Pancreas (tissue), 10 donors: ENCODE measurements at places on chromosomes 1 and 21. TPM values are rescaled to one million over a fixed set of nuclear protein-coding genes. Genes with fewer than 3 reads are reported as not detected.

Gene CAMK1G
- total RNA-seq, result 0.12 TPM

- no peak for DNase-seq
Measured at GRCh38 chr1:222622765-222623164, 4.9 kb downstream of the MIA3 start.

GRCh38 chr1:52976183-52977035 is 49.3 kb downstream of the SCP2 start:
- no peak for DNase-seq

- no peak for DNase-seq
Measured at GRCh38 chr1:55359611-55360010, 144.4 kb upstream of the USP24 start.

- DNase-seq, result peak; percentile 90
Measured at GRCh38 chr1:203769505-203770343, 4.7 kb downstream of the LAX1 start.

DNA sequence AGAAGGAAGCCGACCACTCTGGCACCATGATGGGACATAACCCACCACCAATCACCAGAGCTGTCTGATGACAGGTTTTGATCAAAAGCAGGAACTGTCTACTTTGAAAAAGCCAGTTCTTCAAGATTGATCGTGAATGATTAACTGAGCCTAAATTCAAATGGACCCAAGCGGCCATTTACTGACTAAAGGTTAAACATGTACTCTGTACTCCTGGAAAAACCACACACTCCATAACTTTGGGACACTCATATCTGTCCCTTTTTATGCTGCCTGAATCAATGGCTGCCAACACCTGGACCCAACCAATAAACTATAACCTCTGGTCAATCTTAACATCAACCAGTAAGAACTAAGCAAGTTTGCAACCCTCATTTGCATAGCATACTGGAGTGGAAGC is 206.6 kb downstream of the URB2 start:
- DNase-seq, result no peak

DNA sequence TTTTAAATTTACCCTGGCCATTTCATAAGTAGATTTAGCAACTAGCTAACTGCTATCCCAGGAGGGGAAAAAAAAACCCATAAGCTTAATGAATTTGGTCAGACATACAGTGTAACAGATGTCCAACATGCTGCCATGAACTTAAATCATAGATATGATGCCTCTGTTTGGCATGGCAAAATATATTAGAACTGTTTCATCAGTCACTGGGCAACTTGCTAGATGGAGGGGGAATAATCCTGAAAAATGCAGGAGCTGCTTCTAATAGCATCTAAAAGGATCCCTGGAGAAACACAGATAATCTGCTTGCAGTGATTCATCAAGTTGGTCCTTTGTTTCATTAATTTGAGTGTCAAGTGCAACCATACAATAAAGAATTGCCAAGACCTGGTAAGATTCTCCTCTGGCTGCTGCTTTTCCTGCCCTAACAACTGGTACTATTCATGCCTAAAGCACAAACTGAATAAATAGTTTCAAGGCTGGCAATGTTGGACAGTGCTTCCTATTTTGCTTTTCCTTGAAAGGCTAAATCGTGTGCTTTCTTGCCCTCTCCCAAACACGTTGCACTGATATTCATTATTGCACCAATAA is 1.5 kb upstream of the ST6GALNAC5 start:
- DNase-seq, result no peak

GRCh38 chr1:40708750-40709099 is 17.2 kb downstream of the NFYC start:
- no peak for DNase-seq

Gene C1QTNF12
- 1.0 TPM for total RNA-seq

GRCh38 chr1:231396643-231397042 is 25.4 kb downstream of the EGLN1 start:
- DNase-seq, result no peak

- no peak for DNase-seq
Measured at GRCh38 chr21:25862596-25862995, 127.8 kb downstream of the GABPA start.

Gene ERICH3
- under 0.01 TPM for total RNA-seq

DNA sequence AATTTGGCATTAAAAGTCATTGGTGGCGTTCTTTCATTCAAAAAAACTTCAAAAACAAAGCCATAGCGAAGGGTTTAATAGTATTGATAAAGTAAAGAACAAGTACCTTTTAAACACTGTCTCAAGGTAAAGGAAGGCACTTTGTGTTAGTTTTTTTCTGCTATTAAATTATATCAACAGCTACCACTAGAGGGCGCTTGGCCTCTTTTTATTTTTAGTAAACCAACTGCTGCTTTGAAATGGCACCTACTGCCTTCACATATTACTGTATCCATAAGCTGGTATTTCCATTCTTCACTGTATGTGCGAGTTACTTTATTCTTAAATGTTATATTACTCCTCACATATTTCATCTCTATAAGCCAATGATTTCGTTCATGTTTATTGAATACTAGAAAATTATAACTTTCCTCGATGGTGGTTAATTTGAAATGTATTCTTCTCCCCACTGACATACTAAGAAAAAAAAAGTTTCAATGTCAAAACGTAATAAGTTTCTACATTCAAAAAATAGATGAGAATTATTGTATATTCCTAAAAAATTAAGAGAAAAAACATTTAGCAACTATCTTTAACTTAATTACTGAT is 125.7 kb upstream of the CXADR start:
- DNase-seq, result no peak

Gene FAM3B
- total RNA-seq, result 142 TPM

Gene LYPD8
- not detected for total RNA-seq

Gene CD52
- total RNA-seq, result 0.98 TPM

- DNase-seq, result no peak
Measured at GRCh38 chr1:30410153-30410851, 313.1 kb downstream of the MATN1 start.

Gene OR2L5
- total RNA-seq, result not detected

- no peak for DNase-seq
Measured at GRCh38 chr1:159009287-159009686, 420 bp upstream of the IFI16 start.

DNA sequence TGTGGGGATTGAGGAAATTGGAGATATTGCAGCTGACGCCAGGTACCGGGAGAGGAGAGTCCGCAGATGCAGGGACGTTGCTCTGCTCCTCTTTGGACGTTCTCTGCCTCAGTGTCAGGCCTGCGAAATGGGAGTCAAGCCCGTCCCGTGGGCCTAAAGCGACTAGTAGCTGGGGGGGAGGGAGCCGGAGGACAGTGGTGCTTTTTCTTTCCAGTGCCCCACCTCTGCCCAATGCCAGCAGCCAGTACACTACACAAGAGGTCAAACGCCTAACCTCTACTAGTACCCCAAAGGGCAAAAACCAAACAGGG is 413.6 kb upstream of the ESRRG start:
- DNase-seq, result no peak

DNA sequence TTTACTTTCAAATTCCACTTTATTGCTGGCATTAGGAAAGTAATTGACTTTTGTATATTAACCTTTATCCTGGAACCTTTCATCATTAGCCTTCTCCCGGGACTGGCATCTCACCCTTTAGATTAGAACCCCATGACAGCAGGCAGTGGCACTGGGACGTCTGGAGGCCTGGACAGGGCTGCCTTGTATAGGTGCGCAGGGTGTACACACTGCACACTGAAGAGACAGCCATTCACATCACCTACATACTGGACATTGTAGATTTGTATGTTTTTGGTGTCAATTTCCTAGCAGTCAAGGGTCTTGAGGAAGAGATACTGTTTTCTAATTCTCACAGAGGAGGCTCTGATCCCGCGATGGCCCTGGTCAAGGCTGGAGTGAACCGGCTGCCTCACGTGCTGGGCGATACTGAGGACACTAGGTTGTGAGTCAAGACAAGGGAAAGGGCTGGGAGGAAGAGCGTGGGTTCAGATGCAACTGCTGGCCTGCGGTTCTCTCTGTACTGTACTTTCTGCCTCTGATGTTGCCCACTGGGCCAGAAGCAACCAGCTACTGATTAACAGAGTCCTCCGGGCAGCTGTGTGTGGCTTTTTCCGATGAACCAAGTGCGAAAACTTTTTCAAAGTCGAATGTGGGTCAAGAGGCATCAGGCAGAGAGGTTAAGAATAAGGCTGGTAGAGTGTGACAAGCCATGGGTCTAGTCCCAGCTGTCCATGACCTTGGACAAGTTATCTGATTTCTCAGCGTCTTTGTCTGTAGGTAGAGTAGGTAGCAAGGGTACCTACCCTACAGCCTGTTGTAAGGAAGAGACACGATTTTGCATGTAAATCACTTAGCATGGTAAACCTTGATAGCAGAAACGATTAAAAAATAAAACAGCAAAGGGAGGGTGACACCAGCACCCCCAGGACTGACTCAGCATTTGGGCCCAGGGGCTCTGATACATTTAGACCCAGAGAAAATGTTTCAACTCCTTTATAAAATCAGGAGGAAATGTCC is 38.2 kb upstream of the SLC25A33 start:
- no peak for DNase-seq

Gene MEGF6
- total RNA-seq, result 8.6 TPM

- no peak for DNase-seq
Measured at GRCh38 chr1:205061227-205061626, 18.2 kb downstream of the CNTN2 start.

DNA sequence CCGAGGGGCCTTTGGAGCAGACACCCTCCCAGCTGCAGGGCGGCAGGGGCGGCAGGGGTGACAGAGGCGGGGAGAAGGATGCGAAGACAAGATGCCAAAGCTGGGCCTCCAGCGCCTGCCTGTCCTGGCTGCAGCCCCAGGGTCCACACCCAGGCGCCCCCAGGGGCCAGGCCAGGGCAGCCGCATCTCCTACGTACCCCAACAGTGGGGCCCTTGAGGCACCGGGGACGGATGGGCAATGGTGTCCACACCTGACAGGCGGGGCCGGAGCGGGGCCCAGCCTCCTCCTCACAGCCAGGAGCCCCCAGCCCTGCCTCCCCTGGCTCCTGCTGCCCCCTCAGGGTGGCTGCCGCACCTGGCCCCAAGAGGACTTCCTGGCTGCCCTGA is 7.2 kb downstream of the B3GALT6 start:
- DNase-seq, result no peak

DNA sequence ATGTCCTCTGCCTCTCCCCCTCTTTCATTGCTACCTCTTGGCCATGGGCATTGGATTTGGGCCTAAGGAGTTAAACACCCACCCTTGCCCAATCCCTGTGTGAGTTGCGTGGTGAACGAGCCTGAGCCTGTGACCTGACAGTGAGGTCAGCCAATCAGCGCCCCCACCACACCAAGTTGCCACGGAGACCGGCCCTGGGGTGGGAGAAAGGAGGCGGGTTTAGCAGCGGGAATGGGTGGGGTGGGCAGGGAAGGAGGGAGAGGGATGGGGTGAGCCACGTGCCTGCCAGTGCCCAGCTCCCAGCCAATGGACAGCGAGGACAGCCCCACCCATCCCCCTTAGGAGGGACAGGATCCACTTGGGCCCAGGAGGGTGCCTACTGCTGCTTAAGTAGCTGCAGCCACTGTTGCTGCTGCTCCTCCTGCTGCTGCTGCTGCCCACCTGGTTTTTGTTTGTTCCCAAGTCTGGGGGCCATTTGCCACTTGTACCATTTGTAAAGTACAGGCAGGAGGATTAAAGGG is 9.5 kb downstream of the ZBTB7B start:
- DNase-seq, result peak; percentile 56

DNA sequence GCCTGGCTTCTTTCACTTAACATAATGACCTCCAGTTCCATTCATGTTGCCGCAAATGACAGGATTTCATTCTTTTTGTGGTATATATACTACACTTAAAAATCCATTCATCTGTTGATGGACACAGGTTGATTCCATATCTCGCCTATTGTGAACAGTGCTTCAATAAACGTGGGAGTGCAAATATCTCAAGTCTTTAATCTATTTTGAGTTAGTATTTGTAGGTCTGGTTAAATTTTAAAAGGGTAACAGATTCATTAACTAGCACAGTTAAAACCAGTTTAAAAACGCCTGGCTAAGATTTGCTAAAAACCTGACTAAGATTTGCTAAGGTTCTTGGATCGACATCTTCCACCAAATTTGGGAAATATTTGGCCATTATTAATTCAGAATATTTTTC is 45.7 kb downstream of the CRB1 start:
- DNase-seq, result no peak

Gene PLEKHA6
- total RNA-seq, result 18.1 TPM

Gene FNDC5
- 0.51 TPM for total RNA-seq

GRCh38 chr1:41882486-41882885 is 36.2 kb downstream of the HIVEP3 start:
- DNase-seq, result no peak

GRCh38 chr1:161089938-161090337 is 580 bp upstream of the NECTIN4 start:
- no peak for DNase-seq

- DNase-seq, result no peak
Measured at GRCh38 chr1:192630521-192631287, 5.2 kb upstream of the RGS13 start.

DNA sequence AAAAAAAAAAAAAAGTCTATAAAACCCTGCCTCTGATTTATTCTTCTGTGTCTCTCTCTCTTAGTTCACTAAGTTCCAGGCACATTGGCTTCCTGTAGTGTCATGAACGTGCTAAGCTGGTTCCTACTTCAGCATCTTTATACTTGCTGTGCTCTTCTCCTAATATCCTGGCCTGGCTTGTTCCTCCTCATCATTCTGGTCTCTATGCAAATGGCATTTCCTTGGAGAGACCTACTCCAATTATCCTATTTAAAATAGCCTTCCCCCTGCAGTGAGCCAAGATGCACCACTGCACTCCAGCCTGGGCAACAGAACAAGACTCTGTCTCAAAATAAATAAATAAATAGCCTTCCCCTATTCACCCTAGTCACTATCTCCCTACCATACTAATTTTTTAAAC is 9.7 kb upstream of the CLCC1 start:
- no peak for DNase-seq

Gene SLC30A10
- total RNA-seq, result 0.16 TPM

DNA sequence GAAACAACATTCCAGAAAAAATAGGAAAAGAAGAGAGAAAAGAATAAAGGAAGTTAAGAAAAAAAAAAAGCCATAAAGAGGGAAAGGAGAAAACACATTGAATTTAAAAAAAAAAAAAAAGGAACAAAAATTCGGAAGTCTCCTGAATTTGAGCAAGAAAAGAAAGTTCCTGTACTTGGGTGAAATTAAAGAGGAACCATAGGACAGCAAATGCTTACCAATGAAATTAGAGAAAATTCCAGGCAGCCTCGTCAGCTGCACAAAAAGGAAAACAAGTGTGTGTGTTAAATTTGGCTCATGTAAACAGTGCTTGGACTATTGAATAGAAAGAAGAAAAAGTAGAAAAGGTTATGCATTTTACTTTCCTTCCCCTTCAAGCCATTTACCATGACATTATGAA is 4.9 kb downstream of the IL12RB2 start:
- DNase-seq, result no peak

Gene ADGRL4
- 4.0 TPM for total RNA-seq
